ENCODE measurements at places on chromosomes 6 and 20.
A peak's percentile ranks its signal among the peaks of the same experiment; 100 is the strongest.

DNA sequence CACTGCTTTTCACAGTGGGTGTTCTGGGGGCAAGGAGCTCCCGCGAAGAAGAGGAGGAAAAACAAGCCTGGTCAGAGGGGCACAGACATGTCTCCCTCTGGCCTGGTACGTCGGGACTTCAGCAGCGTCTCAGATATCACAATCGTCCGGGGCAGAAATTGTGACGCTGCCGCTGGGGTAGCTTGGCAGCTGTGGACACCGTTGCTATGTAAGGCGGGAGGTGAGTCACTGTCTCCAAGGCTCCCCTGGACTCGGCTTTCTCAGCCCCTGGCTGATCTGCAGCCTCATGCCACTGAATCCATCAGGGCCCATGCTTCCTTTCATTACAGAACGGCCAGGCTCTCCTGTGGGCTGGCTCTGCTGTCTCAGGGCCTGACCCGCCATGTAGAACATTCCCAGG is 98.7 kb downstream of the SULF2 start:
- no peak for DNase-seq

DNA sequence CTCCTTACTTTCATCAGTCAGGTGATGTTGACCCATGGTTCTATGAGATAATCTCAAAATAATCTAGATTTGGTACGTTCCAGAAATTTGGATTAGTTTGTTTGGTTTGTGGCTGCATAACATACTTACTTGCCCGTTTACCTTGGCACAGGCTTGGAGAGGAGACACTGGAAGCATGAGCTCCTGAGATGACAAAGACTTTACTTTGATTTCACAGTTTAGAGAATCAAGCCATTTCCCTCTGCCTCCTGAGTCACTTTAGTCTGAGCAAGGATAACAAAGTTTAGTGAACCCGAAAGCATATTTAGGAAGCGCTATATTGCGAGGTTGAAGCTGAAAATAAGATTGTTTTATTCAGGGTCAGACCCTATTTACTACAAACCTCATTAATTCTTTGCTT is 643.4 kb downstream of the QKI start:
- DNase-seq = no peak

DNA sequence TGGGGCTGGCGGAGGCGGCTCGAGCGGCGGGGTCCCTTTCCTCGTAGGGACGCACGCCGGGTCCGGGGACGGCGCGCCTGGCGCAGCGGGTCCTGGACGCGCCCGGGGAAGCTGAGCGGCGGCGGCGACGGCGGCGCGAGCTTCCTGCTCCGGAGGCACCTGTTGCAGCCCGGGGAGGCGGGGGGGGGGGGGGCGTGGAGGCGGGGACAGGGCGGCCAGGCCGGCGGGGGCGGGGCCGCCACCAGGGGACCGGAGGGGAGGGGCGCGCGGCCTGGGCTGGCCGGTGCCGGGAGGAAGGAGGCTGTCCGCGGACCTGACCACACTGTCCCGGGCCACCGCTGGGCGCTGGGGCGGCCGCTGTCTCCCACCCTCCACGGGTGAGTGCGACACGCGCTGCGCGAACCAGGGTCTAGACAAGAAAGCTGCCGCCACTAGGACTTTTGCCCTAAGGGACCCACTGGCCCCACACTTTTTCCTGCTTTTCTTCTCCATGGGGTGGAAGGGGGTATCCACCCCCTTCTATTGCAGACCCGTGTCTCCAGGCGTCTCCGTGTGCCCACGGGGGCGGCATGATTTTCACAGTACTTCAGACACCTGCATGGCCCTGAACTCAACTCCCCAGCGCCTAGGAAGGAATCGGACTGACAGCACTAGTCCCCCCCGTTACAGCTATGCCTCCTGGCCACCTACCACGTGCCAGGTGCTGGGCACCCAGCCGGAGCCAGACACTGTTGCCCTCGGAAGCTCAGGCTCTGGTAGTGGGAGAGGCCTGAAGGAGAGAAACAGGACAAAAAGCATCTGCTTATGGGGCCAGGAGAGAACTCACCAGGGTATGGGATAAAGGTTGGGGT is at the start of gene NFATC2:
Gene NFATC2, minus strand, starts transcription at position 149 of the 851 bp plus-strand sequence. CDS start 220 bp downstream, outside the sequence.
- peak; percentile 69 for DNase-seq

GRCh38 chr20:33732166-33732970 is 572 bp downstream of the ZNF341 start:
- peak; percentile 92 for DNase-seq

DNA sequence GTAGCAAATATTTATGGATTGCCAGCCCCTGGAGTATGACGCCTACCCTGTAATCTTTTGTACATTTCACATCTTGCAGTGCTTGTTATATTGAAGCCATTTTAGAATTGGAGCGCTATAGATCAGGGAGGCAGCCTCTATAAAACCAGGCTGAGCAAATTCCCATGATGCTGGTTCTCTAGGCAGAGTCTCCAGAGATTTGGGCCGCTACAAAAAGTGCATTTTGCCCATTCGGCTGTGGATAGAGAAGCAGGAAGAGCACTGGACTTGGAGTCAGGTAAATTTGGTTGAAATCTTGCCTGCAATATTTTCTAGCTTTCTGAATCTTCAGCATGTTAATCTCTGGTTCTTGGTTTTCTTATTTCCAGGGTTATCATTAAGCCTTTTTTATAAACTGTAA is 2.0 kb downstream of the YWHAB start:
- no peak for DNase-seq

DNA sequence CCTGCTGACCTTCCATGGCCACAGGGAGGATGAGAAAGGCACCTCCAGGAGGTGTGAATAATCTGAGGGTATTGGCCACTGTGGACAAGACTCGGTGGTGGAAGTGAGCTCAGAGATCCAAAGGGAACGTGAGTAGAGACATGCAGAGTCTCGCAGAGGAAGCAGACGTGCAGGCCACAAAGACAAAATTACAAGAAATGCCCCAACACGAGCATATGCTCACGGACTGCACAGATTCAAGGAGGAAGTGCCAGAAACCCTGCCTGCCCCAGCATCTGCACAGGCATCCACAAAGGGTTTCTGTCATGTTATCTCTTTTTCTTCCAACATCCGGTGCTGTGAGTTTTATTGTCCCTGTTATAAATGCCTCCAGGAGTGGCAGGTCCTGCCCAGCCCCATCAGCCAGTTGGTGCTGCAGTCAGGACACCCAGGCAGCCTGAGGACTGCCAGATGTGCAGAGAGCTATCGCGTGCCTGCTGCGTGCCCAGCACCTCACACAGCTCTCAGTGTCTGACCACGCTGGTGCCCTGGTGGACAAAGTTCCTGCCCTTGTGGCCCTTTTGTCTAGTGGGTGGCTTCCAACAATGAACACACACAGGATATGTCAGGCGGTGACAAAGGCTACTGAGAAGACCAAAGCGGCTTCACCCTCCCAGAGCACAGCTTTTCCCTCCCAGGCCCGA is 34.0 kb upstream of the FANCE start:
- DNase-seq = no peak

- no peak for DNase-seq
Measured at GRCh38 chr6:52410979-52411378, 9.2 kb upstream of the EFHC1 start.

DNA sequence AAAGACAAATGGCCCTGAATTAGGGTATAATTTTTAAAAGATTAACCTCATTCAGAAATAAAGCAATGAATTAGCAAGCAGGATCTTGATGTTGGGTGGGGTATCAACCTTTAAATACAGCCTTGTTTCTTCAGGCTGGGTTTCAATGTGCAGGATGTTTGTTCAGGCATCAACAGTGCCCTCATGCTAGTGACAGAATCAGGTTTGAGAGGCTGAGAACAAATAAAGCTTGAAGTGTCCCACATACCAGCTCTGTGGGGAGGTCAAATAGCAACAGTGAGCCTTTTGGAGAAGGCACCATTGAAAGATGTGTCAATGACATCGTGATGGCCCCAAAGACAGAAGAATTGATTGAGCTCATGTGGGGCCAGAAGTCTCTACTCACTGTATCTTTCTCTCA is 68.2 kb downstream of the MTFR2 start:
- DNase-seq = no peak

GRCh38 chr6:34391786-34392496 is 528 bp downstream of the NUDT3 start:
- DNase-seq = peak; percentile 44

DNA sequence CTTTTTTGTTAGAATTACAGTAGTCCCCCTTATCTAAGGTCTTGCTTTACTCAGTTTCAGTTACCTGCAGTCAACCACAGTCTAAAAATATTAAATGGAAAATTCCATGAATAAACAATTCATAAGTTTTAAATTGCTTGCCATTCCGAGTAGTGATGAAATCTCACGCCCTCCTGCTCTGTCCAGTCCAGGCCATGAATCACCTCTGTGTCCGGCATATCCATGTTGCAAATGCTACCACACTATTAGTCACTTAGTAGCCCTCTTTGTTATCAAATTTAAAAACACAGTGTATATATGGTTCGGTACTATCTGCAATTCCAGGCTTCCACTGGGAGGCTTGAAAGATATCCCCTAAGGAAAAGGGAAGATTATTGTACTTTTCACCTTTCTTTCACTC is 164.6 kb upstream of the FAM83B start:
- DNase-seq = no peak

DNA sequence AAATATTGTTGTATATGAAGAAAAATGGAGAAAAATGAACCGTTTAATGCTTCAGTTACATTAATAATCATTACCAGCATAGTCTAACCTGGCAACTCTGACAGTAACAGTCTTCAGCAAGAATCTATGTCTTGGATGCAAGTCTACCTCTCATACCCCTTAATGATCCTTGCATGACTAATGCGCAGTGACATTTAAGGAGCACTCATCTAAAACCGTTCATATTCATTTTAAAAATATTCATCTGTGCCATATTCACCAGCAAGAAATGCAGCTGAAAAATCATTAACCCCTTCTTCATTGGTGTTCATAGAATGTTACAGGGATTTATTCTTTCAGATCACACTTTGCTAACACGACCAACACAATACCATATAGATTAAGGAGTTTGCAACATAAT is 227.2 kb upstream of the ASCC3 start:
- no peak for DNase-seq

GRCh38 chr6:161024364-161024920 is 32.9 kb downstream of the MAP3K4 start:
- no peak for DNase-seq

DNA sequence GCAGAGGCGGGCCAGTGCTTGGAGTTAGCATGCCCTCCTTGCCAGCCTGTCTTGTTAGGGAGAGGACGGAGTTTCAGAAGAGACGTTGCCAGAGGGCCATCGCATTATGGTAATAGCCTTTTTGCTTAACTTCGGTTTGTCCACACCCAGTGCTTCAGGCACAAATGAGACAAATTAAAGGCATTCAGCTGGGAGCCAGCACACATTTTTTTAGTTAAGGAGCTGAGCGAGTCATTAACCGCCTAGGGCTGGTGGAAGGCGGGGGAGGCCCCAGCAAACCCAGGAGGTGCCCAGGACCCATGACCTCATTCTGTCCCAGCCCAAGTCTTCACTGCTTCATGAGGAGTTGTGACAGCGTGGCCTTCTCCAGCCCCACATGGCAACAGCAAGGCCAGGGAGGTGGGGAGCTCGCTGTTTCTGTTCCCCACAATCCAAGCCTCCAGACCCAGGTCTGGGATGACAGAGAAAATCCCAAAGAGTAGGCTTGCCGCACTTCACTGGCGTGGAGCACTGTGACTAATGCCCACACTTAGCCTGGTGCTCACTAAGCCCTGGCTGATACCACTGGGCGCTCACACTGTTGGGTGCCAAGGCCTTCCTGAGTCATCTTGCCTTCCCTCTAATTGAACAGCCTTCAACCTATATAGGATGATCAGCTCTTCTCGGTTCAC is 237.1 kb downstream of the ANKRD60 start:
- DNase-seq = no peak

DNA sequence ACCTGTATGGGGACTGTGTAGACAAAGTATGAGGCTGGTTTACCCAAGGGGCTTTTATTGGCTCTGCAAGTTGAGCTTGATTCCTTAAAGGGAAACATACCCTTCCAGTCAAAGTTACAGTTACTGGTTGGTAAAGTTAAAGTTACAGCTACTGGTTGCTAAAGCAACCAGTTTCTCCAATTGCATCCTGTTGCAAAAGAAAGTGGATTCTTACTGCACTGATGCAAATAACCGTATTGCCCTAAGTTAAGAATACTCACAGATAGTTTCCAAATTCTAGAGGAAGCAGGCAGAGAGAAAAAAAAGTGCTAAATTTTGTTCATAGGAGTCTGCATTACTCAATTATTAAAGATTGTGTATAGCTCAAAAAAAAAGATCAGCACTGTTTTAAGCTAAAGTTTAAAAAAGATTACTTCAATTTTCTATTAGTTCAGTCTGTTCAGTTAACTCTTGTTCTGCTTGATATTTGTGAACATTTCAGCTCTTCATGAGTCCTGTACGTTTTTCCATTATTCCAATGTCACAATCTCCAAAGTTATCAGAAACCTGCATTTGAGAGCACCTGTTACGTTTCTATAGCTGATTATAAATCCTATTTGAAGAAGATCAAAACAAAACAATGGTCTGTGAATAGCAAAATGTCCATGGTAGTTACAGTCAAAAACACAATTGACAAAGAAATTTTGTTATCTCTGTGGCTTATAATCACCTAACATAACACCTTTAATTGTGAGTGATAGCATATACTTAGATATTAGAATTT is 8.6 kb upstream of the IL22RA2 start:
- DNase-seq = no peak

GRCh38 chr6:40022867-40023266 is 88.6 kb upstream of the MOCS1 start:
- no peak for DNase-seq

- no peak for DNase-seq
Measured at GRCh38 chr20:8744228-8744844, 324.6 kb upstream of the PLCB4 start.

- no peak for DNase-seq
Measured at GRCh38 chr6:129314575-129314974, 395.4 kb downstream of the ARHGAP18 start.

GRCh38 chr6:51827580-51827979 is 259.8 kb downstream of the PKHD1 start:
- no peak for DNase-seq

- no peak for DNase-seq
Measured at GRCh38 chr6:3825851-3826581, 23.2 kb upstream of the FAM50B start.

DNA sequence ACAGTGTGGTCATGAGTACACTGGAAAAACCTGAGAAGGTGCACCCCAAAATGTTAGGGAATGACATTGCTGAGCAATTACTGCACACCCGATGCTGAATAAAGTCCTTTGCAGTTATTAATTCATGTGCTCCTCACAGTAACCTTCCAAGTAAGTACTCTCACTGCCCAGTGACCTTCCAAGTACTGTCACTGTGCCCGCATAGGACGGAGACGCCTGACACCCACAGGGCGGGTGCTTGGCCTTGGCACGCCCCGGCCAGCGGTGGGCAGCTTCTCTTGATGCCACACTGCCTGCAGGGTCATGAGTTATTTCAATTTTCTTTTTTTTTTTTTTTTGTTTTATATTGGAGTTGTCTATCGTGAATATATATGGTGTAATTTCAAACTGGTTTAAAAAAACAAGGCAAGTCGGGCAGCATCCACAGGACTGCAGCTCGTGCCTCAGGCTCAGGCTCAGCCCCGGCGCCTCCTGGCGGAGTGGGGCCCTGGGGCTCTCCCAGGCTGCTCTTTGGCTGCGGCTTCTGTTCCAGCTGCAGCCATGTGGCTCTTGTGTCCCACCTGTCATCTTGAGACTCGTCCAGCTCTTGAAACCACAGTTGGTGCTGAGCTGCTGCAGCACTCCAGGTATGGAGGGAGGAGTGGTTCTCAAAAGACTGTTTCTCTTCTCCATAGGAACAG is 27.0 kb downstream of the PNLDC1 start:
- DNase-seq = no peak

GRCh38 chr20:53839423-53840176 is 230.8 kb downstream of the BCAS1 start:
- DNase-seq = peak; percentile 72

All from CD4-positive, alpha-beta T cell treated with Interleukin-12 subunit alpha and Interleukin-12 subunit beta, for 1 hour (primary cell).